NCI-H446 treated with DMSO at 0.1 percent for 48 hours (cell line): ENCODE measurements at places on chromosomes 7 and 10.

- DNase-seq, result no peak
These were observed 428.5 kb downstream of the RPS24 start for GRCh38 chr10:78462176-78462575.

DNA sequence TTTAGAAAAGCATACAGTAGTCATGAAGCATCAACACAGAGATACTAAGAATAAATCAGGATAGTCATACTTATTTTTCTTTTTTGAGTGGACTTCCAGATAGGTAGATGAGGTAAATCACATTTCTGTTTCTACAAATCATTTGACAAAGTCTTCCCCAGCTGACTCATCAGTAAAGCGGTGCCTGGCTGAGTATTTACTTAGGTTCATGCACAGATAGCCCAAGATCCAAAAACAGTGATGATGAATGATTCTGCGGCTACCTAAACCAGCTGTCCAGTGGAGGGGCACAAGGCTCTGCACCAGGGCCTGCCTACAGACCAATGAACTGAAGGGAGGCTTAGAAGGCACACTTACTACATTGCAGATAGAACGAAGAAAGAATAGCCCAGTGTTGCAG, 113.1 kb downstream of the PARP12 start:
- no peak for DNase-seq

GRCh38 chr10:59907918-59908807, 1.8 kb upstream of the CCDC6 start:
- DNase-seq, result peak; percentile 27

DNA sequence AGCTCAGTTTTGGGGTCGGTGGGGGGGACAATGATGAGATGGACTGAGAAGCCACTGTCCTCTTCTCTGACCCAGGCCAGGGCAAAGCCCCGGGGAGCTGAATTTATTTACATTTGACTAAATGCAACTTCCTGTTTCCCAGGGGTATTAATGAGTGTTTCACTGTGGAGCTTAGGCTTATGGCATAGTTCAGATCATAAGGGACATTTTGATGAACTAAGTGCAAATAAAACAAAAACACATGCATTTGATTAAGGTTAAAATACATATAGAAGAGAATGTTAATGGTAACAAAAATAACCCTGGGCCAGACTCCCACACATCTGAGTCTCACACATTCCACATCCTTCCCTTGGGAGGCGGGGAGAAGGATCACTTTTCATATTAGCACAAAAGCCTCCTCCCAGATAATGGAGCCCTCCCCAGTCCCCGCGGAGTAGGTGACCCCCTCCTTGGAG, 320.6 kb downstream of the FRMD4A start:
- DNase-seq, result no peak

GRCh38 chr10:132677473-132678227, 108.3 kb downstream of the NKX6-2 start:
- no peak for DNase-seq

- no peak for DNase-seq
These were observed 9.1 kb upstream of the DMBT1 start for GRCh38 chr10:122551450-122551849.

GRCh38 chr7:100221231-100221718, 1.5 kb downstream of the PVRIG start:
- DNase-seq, result no peak

DNA sequence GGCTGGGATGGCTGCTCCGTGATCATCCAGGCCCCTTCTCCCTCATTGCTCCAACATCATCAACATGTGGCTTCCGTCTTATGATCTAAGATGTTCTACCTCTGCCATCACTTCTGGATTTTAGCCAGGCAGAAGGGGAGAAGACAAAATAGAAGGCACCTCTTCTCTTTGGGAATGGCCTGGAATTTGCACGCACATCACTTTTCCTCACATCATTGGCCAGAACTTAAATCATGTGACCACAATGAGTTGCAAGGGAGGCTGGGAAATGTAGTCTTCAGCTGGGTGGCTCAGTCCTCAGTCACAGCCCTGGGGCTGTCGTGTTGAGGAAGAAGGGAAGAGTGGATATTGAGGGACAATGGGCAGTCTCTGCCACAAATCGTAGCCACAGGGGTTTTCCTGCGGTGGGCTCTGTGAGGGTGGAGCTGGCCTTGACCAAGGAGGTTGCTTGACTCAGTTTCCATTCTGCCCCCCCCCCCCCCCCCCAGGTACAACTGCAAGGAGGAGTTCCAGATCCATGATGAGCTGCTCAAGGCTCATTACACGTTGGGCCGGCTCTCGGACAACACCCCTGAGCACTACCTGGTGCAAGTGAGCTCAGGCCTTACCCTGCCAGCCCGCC, 50.3 kb downstream of the PALD1 start:
- DNase-seq, result no peak

GRCh38 chr10:9137368-9137767, 1082.9 kb downstream of the GATA3 start:
- DNase-seq, result no peak

DNA sequence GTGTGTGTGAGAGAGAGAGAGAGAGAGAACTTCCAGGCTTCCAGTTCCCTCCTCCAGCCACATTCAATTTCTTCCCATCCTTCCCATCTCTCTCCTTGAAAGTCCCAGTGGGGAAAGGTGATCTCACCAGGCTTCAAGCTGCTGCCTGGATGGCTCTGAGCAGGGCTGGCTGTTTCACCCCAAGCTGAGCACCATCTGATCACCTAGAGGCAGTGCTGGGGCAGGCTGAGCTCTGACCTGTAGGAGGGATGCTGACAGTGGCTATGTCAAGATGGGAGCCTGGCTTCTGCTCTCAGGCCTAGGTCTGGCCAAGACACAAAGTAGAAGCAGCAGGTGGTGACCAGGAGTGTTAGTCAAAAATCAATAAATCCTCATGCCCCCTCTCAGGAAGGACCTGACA, 370.8 kb downstream of the PLXNA4 start:
- no peak for DNase-seq

GRCh38 chr7:116552602-116553001, 27.8 kb downstream of the CAV1 start:
- DNase-seq, result no peak

DNA sequence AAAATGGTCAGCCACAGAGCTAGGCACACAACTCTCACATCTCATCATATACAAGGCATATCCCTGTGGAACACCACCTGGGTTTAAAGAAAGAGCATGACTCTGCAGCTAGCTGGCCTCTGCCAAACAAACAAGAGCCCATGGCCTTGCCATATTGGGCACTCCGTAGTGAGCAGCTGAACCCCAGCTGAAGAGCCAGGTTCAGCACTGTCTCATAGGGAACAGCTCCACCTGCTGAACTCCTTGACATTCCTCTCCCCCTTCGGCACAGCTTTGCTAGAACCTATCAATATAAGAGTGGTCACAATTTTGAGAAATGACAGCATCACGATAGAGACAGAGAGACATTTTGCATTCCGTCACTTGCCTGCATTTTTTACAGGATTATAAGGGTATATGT, 20.0 kb downstream of the SORCS1 start:
- DNase-seq, result no peak

GRCh38 chr7:73645643-73646174, 21.4 kb upstream of the MLXIPL start:
- DNase-seq, result no peak

DNA sequence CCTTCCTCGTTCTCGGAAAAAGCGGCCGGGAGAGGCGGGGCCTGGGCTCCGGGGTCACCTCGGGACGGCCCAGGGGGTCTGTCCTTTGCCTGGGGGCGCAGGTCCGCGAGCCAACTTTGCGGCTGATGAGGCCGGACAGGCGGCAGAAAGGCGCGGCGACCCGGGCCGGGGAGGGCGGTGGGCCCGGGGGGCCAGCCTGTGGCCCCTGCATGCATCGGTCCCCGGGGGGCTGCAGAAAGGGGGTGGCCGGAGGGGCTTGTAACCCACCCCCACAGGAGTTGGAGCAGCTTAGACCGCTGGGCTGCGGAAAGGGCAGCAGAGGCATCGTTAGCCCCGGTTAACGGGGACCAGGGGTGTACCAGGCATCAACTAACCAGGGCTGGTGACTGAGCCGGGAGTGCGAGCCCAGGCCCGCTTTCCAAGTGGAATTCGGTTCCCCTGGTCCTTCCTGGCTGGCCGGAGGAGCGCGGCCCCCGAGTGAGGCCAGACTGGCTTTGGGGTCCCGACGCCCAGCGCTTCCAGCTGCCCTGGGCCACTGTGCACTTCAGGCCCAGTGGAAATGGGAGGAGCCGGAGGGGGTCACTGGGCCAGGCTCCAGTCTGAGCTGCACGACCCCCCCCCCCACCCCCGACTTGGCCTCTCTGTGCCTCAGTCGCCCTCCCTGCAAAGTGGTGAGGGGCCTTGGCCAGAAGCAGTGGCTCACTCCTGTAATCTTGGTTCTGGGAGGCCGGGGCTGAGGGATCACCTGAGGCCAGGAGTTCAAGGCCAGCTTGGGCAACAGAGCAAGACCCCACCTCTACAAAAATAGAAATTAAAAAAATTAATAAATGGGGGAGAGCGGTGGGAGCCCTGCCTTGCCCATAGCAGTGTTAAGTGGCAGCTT, 919 bp downstream of the SLC29A4 start:
- no peak for DNase-seq

GRCh38 chr7:28774261-28774988, 183.7 kb downstream of the TRIL start:
- DNase-seq, result no peak

DNA sequence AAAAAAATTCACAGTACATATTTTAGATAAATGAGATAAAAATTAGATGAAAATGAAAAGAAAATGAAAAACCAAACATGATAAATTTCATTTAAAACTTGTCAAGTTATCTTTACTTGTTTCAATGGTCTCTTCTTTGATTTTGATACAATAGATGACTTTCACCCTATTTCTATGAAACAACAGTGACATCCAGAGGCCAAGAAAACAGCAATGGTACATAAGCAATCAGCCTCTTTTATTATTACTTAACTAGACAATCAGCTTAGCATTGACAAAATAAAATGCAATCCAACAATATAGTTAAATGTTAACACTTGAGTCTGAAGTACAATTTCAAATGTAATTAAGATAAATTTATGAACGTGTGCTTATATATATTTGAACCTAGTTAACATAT, 74.8 kb upstream of the GPR37 start:
- DNase-seq, result peak; percentile 1

- DNase-seq, result no peak
These were observed 334.3 kb upstream of the TEX47 start for GRCh38 chr7:89129600-89130375.

GRCh38 chr7:47827351-47827756, 120.9 kb downstream of the PKD1L1 start:
- DNase-seq, result no peak

- no peak for DNase-seq
These were observed 417.0 kb downstream of the TYW1 start for GRCh38 chr7:67413670-67414069.
